IPS DF 6.9 (cell line): ENCODE measurements at places on chromosomes 11 and 22.

- DNase-seq = no peak
- H3K36me3 ChIP-seq = no peaks in the 10 kb centered on the region
- H3K4me1 ChIP-seq = no peaks in the 10 kb centered on the region; the same call in 1 of the 2 replicates
- H3K27ac ChIP-seq = no peak overlapping the region
- H3K27me3 ChIP-seq = no peaks in the 10 kb centered on the region
Measured at GRCh38 chr22:42794551-42795510, 62.2 kb downstream of the ARFGAP3 start.

DNA sequence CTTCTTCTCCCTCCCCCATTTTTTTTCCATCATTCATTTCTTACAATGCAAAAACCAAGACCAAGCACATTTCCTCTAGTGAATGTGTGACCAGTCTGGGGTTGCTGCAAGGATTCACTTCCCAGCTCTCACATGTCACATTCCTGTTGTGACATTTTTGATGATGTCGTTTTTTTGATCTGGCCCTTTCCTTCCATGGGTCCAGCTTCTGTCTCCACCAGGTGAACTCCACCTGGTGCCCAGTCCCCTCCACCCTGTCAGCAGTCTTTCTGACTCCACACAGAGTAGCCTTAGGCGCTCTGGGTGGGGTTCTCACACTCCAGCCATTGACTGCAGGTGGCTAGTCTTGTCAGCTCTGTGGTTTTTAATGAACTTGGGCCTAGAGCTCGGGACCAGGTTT, 15.6 kb downstream of the PANX1 start:
- H3K27ac ChIP-seq = no peak overlapping the region
- no peaks in the 10 kb centered on the region for H3K36me3 ChIP-seq
- H3K4me3 ChIP-seq = no peak overlapping the region

GRCh38 chr11:94926698-94927237, 46.6 kb downstream of the CWC15 start:
- no peak overlapping the region for H3K27ac ChIP-seq
- DNase-seq = no peak
- no peaks in the 10 kb centered on the region for H3K36me3 ChIP-seq
- no peaks in the 10 kb centered on the region for H3K4me1 ChIP-seq

GRCh38 chr22:37167981-37168647, 18.4 kb upstream of the IL2RB start:
- no peaks in the 10 kb centered on the region for H3K36me3 ChIP-seq
- H3K27ac ChIP-seq = no peak overlapping the region
- H3K4me3 ChIP-seq = no peak overlapping the region
- peaks cover 4% of the 10 kb centered on the region; the same call in 1 of the 2 replicates for H3K4me1 ChIP-seq
- no peaks in the 10 kb centered on the region for H3K27me3 ChIP-seq

- no peak overlapping the region for H3K4me3 ChIP-seq
- no peaks in the 10 kb centered on the region for H3K36me3 ChIP-seq
- no peaks in the 10 kb centered on the region for H3K27me3 ChIP-seq
- DNase-seq = no peak
Measured at GRCh38 chr22:23152238-23153114, 7.2 kb downstream of the RAB36 start.

DNA sequence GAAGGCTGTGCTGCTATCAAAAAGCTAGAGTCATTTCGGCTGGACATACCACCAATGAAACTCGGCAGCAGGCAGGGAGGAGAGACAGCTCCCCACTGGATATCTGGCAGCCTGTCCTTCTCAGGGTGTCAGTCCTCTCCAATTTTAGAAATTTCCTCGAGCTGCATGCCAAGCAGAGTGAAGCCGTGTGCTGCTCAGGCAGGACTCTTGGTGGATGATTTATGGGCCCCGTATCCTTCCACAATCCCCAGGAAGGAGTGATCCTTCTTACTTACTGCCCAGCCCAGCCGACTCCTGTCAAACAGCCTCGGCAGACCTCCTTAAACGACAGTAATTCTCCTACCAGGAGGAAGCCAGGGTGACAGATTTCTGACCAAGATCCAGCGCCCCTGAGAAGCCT, 410.4 kb downstream of the TENM4 start:
- H3K27me3 ChIP-seq = no peaks in the 10 kb centered on the region
- H3K4me3 ChIP-seq = no peak overlapping the region
- no peak overlapping the region for H3K27ac ChIP-seq
- no peaks in the 10 kb centered on the region for H3K36me3 ChIP-seq

DNA sequence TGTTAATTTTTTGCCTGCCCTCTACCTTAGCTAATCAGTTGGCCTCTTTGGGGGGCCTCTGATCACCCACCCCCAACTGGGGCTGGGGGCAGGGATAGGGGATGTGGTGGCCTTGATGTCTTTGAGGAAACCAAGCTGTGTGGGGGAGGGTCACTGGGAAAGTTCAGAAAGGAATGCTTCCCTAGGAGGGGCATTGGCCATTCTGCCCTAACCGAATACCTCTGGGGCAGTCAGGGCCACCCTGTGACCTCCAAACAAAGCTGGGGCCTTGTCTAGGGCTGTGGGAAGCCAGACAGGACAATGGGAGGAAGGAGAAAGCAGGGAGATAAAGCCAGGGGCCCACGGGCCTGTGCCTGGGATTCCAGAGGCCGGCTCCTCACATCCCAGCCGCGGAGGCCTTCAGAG, 97.5 kb downstream of the TSPAN18 start:
- peaks cover 7% of the 10 kb centered on the region for H3K4me1 ChIP-seq
- no peaks in the 10 kb centered on the region for H3K36me3 ChIP-seq
- no peaks in the 10 kb centered on the region for H3K27me3 ChIP-seq
- no peak overlapping the region for H3K4me3 ChIP-seq
- DNase-seq = peak; percentile 41
